ENCODE measurements at places on chromosomes 12 and 14.

- no peak for DNase-seq
Measured at GRCh38 chr12:131764738-131765137, 53.8 kb downstream of the SFSWAP start.

- no peak for DNase-seq
Measured at GRCh38 chr14:77086017-77086727, 11.9 kb upstream of the CIPC start.

GRCh38 chr14:99961826-99962518 lies 103.2 kb upstream of the EVL start:
- no peak for DNase-seq

DNA sequence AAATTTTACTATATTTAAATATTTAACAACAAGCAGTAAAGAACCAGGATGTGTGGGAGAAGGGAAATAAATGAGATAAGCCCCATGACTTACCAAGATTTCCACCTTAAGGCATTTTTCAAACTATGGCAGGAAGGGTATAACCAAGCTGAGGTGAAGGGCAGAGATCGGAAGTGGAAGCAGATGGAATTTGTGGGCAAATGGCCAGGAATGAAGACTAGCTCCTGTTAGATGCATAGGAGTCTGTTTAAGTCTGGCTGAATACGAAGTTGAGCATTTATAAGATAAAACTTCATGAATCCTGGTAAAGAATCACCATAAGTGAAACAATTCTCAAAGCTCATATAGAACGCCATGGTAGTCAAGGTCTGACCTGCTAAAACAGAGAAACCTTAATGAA lies 163.5 kb downstream of the DIO2 start:
- no peak for DNase-seq

GRCh38 chr14:96827290-96827689 lies 30.1 kb downstream of the VRK1 start:
- peak; percentile 36 for DNase-seq

DNA sequence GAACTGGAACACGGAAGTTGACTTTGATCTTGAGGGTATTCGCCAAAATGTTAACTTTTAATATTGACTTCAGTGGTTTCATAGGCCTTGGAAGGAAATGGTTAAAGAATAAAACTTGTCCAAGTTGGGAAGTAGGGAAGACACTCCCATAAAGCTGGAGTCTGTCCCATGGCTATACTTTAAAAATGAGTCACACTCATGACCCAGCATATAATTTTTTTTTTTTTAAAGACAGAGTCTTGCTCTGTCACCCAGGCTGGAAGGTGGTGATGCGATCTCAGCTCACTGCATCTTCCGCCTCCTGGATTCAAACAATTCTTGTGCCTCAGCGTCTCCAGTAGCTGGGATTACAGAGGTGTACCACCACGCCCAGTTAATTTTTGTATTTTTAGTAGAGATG lies 19.6 kb downstream of the TMPRSS12 start:
- no peak for DNase-seq

GRCh38 chr12:52975820-52976573 lies 27.1 kb downstream of the KRT18 start:
- DNase-seq, result peak; percentile 18

DNA sequence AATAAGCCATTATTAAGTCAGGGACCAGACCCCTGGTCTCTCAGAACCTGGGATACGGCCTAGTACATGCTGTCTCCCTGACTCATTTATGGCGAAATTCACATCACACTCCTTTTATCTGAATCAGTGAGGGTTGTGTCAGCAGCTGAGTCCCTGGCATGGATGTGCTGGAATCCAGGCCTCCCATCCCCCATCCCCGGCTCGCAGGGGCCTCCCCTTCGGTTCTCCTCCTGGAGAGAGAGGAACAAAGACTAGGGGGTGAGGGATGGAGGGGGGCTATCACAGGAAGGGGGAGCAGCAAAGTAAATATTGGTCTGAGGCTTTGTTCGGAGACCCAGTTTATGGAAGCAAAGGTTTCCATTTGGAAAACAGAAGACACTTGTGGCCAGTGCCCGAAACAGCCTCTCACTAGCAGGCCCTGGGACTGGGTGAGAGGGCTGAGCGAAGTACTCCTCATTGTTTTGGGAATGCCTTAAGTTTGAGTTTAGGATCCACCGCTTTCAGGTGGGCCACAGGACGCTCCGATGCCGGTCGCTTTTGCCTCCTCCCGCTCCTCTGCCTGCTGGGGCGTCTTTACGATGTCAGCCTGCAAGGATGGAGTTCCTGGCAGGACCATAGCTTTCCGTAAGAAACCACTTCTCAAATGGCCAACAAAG lies 145.0 kb downstream of the PRKCH start:
- DNase-seq, result no peak

DNA sequence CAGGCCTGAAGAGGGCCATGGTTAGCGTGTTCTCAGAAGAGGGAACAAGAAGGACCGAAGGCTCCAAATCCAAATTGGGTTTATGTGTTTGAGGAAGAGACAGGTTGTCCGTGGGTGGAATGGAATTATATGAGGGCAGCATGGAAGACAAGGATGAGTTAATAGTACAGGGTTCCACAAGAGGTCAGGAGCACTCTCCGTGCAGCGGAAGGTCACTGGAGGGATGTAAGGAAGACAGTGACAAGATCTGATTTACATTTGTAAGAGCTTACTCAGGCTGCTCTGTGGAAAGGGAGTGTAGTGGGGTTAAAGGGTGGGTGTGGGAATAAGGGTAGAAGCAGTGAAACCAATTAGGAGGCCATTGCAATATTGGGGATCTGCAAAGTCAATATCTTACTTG lies 97.0 kb downstream of the TPH2 start:
- peak; percentile 16 for DNase-seq

GRCh38 chr12:72546106-72546505 lies 273.9 kb downstream of the TRHDE start:
- DNase-seq, result no peak

- no peak for DNase-seq
Measured at GRCh38 chr14:100345711-100346110, 22.6 kb downstream of the SLC25A47 start.

DNA sequence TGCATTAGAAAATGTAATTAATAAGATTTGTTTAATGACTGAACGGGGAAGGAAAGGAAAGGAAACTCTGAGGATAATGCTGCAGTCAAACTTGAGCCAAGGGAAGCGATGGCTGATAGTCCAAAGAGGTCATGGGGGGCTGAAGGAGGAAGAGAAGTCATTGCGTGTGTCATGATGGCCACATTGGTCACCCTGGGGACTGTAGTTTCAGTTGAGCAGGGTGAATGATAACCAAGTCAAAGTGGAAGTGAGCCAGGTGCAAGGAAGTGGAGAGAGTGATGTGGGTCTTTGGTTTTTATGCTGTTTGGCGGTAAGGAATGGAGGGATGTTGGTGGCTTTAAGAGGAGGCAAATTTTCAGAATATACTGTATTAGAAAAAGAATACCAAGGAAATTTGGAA lies 21.6 kb downstream of the C12orf75 start:
- no peak for DNase-seq

GRCh38 chr12:49937639-49938300 lies 12.8 kb upstream of the AQP2 start:
- no peak for DNase-seq

GRCh38 chr14:44204061-44204835 lies 302.8 kb downstream of the FSCB start:
- DNase-seq, result no peak

DNA sequence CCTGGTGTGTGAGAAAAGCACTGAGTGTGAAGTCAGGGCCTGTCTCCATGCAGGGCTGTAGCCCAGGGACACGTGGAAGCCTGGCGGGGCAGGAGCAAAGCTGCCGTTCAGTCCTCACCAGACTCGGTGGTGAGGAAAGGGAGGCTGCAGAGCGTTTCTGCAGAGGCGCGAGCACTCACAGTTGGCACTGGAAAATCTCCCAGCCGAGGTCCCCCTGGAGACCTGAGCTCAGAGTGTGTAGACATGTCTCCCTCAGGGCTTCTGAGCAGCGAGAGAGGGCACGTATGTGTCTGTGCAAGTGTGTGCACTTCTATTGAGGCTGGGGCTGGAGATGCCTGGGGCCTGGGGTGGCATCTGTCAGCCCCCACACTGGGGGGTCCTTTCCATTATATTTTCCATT lies 11.0 kb upstream of the HHIPL1 start:
- DNase-seq, result no peak

- peak; percentile 13 for DNase-seq
Measured at GRCh38 chr12:25557830-25558436, 4.8 kb upstream of the LMNTD1 start.

DNA sequence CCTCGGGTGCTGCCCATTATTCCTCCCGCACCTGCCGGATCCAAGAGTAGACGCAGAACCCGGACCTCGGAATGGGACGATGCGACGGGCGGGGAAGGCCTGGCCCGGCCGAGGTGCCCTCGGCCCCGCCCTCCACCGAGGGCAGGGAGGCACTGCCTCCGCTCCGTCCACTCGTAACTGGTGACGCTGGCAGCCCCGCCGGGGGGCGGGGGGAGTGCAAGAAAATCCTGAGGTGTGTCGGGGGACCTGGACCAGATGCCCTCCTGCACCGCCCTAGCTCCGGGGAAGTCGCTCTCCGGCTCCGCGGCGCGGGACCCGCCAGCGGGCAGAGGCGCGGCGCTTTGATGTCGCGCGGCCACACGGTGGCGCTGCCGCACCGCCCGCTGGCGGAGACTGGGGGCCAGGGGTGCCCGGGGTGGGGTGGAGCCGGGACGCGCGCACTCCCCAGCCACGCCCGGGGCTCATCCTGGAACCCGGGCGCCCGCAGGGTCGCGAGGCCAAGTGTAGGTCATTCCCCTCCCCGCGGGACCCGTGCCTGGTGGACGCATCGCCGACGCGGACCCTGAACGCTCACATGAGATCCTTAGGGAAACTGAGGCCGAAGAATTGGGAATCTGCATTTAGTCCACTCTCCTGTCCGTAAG lies 202.8 kb downstream of the TTC8 start:
- DNase-seq, result peak; percentile 52

DNA sequence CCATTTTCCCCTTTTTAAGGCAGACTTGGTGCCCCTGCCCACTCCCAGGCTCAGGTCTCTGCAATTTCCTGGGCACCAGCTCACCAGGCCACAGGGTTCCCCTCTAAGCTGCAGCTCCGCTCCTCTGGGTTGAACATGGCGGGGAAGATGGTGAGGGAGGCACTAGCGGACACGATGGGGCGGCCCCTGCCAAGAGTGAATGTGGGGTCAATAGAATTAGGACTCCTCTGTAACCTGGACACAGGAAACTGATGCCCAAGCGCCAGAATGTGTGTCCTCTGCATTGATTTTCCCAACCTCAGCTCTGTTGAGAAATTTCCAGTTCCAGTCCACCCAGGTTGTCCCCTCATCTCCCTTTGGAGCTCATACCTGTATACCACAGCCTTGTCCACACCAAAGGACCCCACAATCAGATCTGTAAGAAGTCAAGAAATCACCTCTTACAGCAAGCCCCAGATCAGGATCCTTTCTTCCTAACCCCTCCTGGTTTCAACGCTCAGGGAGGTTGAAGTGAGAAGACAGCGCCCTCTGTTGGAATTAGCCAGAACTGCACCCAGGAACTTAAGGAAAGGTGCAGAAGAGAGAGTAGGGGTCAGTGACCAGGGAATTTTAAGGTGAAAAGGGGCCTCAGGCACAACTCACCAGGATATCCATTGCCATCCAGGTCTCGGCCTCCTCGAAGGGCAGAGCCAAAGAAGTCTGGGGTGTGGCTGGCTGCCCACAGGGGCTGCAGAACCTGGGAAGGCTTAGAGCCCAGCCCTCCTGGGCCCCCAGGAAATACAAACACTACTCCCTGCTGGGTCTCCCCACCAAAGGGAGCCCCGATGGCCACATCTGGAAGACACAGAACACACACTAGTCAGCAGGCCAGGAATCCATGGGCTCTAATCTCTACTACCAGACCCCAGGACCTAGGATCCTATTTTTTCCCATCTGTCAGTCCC lies 14.7 kb downstream of the ITGA5 start:
- peak; percentile 75 for DNase-seq

DNA sequence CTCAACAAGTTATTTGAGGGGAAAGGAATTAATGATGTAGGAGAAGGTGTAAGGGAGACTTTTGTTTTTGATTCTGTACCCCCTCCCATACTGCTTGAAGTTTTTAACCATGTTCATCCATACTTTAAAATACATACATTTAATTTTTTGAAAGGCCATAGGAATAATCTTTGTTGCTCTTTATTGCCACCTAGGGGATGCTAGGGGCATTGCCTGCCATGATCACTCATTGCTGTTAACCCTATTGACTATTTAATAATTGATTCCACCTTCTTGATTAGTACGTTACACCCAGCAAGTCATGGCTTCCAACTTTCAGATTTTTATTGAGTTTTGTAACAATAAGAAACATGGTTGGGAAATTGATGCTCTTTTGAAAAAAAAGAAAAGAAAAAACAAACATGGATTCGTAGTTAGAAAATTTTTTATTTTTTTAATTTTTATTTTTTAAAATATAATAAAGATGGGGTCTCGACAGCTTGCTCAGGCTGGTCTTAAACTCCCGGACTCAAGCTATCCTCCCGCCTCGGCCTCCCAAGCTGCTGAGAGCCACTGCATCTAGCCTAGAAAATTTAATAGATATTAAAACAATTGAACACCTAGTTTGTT lies 8.5 kb upstream of the PRKAB1 start:
- DNase-seq, result peak; percentile 21

DNA sequence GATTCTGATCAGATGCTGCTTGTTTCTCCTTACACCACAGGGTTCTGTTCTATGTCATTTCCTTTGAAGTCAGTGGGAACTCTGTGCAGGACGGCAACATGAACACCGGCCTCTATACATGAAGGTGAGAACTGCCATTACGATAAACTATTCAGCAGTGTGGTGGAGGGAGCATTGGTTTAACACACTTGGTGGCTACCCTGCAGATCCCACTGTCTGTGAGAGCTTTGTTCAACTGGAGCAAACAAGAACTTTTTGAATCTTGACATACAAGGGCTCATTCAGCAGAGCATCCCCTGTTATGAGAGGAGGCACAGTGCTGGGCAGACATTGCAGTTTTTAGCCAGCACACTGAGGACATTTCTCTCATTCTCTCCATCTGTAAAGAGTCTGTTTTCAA lies 10.7 kb upstream of the FRS2 start:
- DNase-seq, result no peak

GRCh38 chr12:65695113-65695865 lies 129.0 kb upstream of the HMGA2 start:
- DNase-seq, result no peak

DNA sequence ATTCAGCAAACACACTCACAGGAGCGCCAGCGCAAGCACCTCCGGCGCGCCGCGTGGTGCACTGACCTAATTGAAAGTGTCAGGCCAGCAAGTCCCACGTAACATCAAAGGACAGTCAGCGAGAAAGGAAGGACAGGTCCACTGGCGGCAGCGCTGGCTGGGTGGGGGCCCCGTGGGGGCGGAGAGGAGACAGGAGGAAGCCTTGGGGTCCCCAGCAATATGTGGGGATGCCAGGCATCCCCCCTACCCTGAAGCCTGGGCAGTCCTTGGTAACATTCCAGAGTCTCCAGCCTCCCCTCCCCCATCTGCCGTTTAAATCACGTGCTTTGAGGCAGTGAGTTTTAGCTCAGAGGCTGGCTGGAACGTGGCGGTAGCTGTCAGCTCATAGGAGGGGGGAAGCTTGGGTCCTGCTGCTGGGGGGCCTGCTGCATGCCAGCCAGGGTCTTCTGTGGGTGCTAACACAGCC lies 159.2 kb downstream of the CALM1 start:
- DNase-seq, result no peak

Data from WERI-Rb-1 (cell line).